Pancreas (tissue), 10 donors: ENCODE measurements at places on chromosomes 7 and 10. TPM values are rescaled to one million over a fixed set of nuclear protein-coding genes. Genes with fewer than 3 reads are reported as not detected.

DNA sequence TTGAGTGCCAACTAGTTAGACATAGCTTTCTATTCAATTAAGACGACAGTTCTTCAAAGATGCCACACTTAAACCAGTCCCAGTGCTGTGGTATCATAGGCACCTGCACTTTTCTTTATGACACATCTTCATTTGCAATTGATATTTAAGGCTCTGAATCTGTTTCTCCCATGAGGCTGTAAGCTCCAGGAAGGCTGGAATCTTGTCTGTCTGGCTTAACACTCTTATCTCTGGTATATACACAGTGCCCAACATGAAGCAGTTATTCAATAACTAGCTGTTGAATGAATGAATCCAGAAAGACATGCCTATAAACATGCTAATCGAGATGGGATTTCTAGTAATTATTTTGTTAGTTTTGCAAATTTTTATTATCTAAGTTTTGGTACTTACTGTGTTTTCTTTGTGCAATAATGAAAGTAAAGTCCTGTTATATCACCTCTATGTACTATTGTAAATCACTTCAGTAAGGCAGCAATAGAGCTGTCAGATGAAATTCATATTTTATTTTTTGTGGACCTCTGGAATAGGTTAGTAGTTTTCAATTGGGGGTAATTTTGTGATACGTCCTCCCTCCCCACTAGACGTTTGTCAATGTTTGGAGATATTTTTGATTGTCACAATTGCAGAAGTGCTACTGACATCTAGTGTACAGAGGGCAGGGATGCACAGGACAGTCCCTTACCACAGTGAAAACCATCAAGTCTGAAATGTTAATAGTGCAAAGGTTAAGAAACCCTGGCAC, 51.3 kb upstream of the STEAP4 start:
- H3K27me3 ChIP-seq, result no peaks in the 10 kb centered on the region
- peak overlapping the region; percentile 34 for H3K27ac ChIP-seq
- no peaks in the 10 kb centered on the region for H3K36me3 ChIP-seq
- no peak overlapping the region for H3K4me3 ChIP-seq
- H3K4me1 ChIP-seq, result peaks cover 15% of the 10 kb centered on the region
- DNase-seq, result no peak

GRCh38 chr7:159010411-159010810, 134.3 kb downstream of the VIPR2 start:
- no peak for DNase-seq
- no peaks in the 10 kb centered on the region for H3K36me3 ChIP-seq
- H3K4me1 ChIP-seq, result peaks cover 5% of the 10 kb centered on the region
- H3K27me3 ChIP-seq, result no peaks in the 10 kb centered on the region
- H3K27ac ChIP-seq, result no peak overlapping the region
- no peak overlapping the region for H3K4me3 ChIP-seq

DNA sequence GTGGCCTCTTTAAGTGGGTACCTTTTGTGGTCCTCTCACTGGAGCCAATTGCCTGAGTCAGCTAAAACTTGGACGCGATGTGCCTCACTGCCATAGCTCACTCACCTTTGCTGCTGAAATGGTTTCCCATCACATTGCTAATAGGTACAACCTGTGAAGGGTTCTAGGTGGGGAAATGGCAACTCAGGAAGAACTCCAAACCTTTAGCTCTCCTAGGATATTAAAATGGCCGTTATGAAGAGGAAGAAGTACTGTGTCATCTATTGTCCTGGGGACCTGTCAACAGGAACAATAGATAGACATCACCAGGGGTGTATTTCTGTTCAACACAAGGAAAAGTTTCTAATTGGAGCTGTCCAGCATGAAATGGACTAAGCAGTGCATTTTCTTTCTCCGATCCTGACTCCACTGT, 1.2 kb upstream of the ZNF655 start:
- H3K27ac ChIP-seq, result no peak overlapping the region
- peaks cover 21% of the 10 kb centered on the region for H3K4me1 ChIP-seq
- no peaks in the 10 kb centered on the region for H3K27me3 ChIP-seq
- H3K36me3 ChIP-seq, result peaks cover 9% of the 10 kb centered on the region
- H3K4me3 ChIP-seq, result no peak overlapping the region
- peak; percentile 7 for DNase-seq

DNA sequence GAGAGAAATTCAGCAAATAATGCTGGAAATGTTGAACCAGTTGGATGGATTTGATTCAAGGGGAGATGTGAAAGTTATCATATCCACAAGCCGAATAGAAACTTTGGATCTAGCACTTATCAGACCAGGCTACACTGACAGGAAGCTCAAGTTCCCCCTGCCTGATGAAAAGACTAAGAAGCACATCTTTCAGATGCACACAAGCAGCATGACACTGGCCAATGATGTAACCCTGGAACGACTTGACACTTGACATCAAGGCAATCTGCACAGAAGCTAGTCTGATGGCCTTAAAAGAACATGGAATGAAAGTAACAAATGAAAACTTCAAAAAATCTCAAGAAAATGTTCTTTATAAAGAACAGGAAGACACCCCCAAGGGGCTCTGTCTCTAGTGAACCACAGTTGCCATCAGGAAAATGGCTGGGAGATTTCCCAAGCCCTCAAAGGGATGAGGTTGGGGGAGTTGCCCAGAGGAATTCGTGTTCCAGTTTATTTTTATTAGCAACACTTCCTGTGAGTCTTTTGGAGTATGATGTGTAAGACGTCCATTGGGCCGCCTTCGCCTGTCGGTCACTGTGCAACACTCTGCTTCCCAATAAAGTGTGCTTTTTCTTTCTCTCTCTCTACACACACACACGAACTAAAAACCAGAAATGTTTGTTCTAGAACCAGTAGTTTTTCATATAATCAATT, 200.0 kb downstream of the HIBADH start:
- no peak overlapping the region for H3K27ac ChIP-seq
- no peak for DNase-seq
- no peaks in the 10 kb centered on the region for H3K27me3 ChIP-seq
- H3K36me3 ChIP-seq, result no peaks in the 10 kb centered on the region
- no peaks in the 10 kb centered on the region for H3K4me1 ChIP-seq

The TAS2R5 gene
- 0.47 TPM for total RNA-seq

The PLEKHS1 gene
- total RNA-seq, result 6.0 TPM

DNA sequence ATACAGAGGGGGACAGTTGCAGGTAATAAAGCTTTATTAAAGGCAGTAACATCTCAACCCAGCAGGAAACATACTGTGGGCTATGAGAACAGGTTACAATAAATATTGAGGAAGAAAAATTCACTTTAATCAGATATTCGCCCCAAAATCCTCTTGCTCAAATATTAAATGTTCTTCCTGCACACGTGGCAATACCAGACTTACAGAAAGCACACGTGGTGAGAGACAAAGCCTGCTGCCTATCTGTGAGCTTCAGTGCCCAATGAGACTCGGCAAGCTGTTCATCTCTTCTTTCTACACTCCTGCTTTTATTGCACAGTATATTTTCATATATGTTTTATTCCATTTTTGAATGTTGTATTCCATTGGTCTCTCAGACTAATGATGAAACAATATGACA, 113.2 kb downstream of the OR13A1 start:
- H3K36me3 ChIP-seq, result no peaks in the 10 kb centered on the region
- no peak overlapping the region for H3K27ac ChIP-seq
- no peak for DNase-seq
- no peaks in the 10 kb centered on the region for H3K4me1 ChIP-seq
- H3K4me3 ChIP-seq, result no peak overlapping the region
- no peaks in the 10 kb centered on the region for H3K27me3 ChIP-seq

The CFAP46 gene
- 1.2 TPM for total RNA-seq
